AG09319 (cell line): ENCODE measurements at places on chromosomes 12 and 14.

DNA sequence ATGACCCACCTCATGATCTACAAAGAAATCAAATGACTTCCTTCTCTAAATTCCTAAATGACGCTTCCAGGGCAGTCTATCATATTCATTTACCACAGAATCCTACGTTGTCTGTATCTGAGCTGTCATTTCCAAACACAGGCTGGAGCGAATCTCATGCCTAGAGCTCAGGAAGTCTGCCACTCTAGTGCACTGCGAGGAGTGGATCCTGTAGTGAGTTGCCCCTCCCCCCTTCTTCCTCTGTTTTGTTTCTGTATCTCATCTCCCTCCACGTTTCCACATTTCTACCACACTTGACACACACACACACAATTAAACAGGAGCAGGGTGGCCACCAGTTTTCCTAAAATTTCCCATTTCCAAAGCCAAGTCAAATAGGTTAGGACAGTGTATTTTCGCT, 415.4 kb upstream of the PRICKLE1 start:
- DNase-seq, result no peak

DNA sequence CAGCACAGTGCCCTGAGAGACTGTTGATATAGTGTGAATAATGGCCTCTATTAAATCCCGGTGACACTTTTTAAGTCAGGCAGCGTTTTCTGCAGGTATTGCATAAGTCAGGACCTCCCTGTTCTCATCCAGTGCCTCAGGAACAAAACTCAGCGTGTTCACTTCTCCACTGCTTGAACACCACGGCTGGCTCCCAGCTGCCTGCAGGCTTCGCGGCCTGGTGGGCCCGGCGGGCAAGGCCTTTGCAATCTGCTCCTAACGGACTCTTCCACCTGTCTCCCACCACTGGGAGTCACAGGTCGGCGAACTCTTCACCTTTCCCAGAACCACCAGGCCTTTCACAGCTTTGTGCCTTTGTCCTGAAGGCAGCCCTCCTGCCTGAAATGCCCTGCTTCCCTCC, 18.7 kb downstream of the RFX4 start:
- DNase-seq, result no peak

DNA sequence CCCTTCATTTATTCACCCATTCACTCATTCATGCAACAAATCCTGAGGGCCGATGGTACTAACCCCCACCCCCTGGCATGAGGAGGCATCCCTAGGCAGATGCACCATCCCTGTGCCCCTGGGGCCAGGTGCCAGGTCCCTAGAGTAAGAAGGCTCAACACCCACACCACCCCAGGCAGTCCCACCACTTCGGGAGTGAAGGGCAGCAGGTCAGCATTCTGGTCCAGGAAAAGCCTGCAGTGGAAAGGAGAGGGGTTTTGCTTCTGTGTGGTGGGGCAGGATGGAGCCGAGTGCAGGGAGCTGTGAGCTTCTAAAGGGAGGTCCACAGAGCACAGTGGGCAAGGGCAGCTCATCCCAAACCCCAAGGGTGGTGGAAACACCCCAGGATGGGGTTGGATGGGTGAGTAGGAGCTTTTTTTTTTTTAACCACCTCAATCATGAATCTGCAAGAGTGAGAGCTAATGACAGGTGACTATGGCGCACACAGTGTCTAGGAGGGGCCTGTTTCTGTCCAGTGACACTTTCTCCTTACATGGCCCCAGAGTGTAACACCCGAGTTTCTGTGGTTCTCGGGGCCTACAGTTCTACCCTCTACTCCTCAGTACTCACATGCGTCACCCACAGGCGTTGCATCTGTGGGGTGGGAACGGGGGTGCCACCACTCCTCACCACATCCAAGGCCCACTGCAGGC, 414.3 kb downstream of the TMEM121 start:
- DNase-seq, result no peak

- DNase-seq, result no peak
Observed at GRCh38 chr14:53927171-53927570, 29.5 kb downstream of the BMP4 start.

GRCh38 chr14:32724867-32725471, 213.7 kb upstream of the NPAS3 start:
- no peak for DNase-seq

- DNase-seq, result no peak
Observed at GRCh38 chr12:96326628-96327227, 73.5 kb downstream of the CDK17 start.

GRCh38 chr12:32516230-32516629, 116.9 kb downstream of the FGD4 start:
- DNase-seq, result no peak

GRCh38 chr14:26522967-26523366, 74.9 kb downstream of the NOVA1 start:
- DNase-seq, result peak; percentile 35

GRCh38 chr14:66638689-66639088, 130.7 kb downstream of the GPHN start:
- DNase-seq, result no peak

DNA sequence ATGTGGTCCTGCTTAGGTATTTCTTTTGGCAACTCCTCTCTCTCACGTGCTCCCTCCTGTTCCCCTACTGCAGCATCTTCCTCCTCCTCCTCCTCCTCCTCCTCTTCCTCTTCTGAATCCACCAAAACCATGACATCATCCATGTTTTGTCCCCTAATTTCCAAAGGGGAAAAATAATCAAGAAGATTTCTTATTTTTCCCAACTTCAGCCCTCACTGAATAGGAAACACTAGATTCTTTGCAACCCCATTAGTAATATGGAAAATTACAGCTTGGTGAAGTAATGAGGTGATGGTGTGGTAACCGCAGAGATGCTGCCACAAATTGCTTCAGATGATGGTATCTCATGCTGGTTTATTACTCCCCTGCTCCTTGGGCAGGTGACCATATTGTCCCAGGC, 7.5 kb upstream of the WSB2 start:
- DNase-seq, result no peak

- DNase-seq, result peak; percentile 80
Observed at GRCh38 chr14:55715889-55716288, 135.9 kb downstream of the KTN1 start.

DNA sequence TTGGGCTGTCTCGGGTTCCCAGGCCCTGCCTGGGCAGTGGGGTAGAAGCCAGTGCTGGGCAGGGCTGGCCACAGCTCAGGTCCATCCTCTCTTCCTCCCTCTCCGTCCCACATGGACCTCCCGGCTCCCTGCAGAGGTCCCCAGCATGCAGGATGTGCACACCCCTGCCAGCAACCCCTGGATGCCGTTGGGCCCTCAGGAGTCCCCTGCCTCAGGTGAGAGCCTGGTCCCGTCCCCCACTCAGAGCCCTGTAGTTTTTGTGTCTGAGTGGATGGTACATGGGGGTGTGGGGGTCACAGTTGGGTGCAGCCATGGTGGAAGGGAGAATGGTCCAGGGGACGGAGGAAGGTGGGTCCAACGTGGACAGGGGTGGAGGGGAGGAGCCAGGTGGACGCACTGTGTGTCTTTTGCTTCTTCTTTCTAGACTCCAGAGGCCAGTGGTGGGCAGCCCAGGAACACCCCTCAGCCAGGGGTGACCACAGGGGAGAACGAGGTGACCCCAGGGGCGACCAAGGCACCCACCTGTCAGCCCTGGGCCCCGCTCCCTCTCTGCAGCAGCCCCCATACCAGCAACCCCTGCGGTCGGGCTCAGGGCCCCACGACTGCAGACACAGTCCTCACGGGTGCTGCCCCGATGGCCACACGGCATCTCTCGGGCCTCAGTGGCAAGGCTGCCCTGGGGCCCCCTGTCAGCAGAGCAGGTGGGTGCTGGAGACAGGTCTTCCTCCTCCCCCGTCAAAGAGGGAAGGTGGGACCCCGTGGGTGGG, 21.7 kb downstream of the PAPLN start:
- no peak for DNase-seq

DNA sequence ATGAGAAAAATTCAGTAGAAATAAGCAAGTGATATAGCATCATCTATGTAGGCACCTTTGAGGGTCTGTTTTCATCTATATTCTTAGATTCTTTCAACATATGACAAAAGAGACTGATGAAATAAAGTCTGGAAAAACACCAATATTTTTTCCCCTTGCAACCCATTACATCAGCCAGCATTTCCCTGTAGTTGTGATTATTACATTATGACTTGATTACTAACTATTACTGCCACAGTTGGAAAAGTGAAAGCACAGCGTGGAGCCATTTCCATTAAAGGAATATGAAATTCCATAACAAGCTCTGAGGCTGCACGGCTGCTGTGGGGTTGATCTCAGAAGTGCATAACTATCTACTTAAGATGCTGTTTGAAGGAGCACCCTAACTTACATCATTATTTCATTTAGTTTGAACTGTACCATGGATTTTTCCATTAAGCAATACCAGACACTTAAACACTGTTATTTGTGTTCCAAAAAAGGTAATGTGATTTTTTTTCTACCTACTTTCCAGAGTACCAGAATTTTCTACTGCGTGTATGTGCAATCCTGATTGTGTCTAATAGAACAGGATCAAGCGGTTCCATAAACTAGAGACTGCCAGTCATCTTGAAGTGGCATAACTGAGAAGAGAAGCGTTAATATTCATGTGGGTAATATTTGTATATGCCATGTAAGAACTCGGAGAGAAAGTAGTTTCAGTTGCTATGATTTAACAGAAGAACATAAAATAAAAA, 405.5 kb downstream of the MDGA2 start:
- no peak for DNase-seq

GRCh38 chr12:118827606-118828005, 153.7 kb upstream of the SRRM4 start:
- DNase-seq, result no peak

- no peak for DNase-seq
Observed at GRCh38 chr14:78567343-78567742, 397.2 kb downstream of the NRXN3 start.

- DNase-seq, result no peak
Observed at GRCh38 chr12:95554532-95555071, 3.3 kb upstream of the USP44 start.

DNA sequence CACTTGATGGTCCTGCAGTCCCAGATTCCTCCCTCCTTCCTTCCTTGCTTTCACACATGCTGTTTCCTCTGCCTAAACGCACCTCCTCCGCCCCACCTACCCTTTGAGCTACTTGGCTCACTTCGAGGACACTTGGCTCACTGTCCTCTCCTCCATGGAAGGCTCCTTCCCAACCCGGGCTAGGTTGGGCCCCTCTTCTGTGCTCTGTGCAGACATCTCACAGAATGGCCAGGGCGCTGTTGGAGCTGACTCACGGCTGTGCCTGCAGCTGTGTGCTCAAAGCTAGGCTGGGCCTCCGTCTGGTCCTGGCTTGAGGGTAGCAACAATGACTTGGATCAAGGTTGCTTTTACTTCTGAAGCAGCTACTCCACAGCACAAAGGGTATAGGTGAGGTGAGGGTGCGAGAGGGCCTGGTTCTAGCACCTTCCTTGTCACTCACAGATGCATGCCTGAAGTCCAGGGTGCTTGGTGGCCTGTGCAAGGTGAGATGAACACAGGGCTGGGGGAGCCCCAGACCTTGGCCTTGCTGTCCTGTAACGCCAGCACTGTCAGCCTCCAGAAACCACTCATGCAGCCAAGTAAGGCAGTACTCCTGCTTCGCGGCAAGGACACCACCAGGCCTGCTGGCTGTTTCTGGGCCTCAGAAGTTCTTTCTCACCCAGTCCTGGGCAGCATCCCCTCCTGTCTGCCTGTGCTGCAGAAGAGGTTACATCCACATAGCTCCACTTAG, 61.8 kb downstream of the GALNT16 start:
- DNase-seq, result no peak

DNA sequence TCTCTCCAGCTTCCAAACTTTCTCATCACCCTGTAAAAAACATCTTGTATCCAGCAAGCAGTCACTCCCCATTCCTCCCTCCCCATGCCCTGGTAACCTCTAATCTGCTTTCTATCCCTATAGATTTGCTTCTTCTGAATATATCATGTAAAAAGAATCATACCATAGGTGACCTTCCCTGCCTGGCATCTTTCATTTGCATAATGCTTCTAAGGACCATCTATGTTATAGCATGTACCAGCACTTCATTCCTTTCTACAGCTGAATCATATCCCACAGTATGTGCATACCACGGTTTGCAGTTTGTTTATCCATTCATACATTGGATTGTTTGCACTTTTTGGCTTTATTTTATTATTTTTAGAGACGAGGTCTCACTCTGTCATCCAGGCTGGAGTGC, 22.9 kb upstream of the VPS37B start:
- DNase-seq, result no peak

- DNase-seq, result no peak
Observed at GRCh38 chr14:103015426-103015825, 41.9 kb downstream of the CDC42BPB start.

DNA sequence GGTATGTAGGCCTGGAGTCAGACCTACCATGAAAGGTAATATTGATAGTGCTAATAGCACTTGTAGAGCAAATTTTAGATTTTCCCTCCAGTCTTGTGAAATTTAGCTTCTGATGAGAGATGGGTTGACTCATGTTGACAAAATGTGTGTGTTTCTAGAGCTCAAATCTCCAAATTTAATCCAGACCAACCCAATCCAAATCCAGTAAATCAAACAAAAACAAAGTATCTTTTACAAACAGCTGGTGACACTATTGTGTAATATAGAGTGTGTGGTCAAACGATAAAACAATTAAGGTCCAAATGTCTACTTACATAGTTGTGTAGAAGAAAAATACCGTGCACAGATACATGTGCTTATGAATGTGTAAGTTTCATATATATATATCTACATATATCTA, 63.4 kb upstream of the KITLG start:
- peak; percentile 61 for DNase-seq

GRCh38 chr14:68561531-68562007, 231.3 kb downstream of the ZFP36L1 start:
- no peak for DNase-seq

DNA sequence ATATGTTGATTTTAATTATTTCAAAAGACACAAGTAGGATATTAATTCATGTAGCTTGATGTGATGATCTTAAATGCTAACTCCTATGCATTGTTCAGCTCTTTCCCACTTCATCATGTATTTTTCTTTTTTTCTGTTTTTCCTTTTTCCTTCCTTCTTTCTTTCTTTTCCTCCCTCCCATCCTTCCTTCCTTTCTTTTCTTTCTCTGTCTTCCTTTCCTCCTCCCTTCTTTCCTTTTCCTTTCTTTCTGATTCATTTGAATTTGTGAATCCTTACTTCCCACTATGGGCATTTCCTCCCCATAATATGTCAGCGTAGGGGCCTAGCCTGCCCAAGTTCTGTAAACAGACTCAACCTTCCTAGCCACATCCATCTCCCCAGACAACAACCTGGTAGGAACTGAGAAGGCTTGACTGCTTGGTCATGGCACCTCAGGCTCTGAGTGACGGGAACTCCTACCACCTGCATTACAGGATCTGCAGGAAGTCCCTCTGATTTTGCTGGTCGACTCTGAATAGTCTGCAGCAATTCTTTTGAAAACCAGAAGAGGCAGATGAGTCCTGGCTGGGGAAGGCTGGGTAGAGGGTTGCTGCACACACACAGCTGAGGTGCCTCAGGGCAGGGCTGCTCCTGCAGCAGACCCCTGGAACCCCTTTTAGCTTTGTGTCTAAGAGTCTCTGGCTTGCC, 33.4 kb upstream of the BHLHE41 start:
- no peak for DNase-seq

DNA sequence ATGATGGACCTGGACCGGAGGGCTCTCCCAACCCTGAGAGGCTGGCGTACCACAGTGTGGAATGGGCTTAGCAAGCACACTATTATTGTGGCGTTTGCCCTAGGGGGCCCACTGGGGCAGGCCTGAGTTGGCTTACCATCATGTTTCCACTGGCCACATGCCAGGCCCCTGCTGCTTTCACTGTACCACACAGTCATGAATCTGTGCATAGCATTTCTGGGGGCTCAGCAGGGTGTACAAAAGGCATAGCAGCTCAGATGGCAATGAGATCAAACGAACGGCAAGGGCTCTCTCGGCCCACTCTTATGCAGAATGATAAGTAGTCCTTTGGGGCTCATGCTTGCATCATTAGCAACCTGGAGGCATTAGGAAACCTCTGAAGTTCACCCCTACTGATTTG, 137.0 kb upstream of the HIF1A start:
- no peak for DNase-seq
